Stimulated activated CD4-positive, alpha-beta T cell treated with anti-CD3 and anti-CD28 coated beads, Interleukin-15, amount 100 ng/mL, for 1 hour (primary cell): ENCODE measurements at places on chromosomes 7 and 10.

DNA sequence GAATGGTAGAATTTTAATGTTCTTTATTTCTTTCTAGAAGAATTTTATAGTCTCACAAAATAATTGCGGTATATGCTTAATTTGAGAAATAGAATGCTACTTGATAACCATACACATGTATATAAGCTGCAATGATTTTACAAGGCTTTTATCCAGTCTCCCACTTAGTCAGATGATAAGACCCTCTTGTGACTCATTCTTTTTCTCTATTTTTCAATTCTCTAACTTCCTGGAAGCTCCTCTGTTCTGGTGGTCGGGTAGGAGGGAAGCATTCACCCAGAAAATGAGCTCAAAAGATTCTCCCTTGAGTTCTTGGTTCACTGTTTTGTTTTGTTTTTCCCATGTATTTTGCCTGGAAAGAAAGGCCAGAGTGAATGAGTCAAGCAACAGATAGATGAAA, 546.6 kb downstream of the INHBA start:
- no peak for DNase-seq

- DNase-seq = no peak
These were observed 31.0 kb downstream of the PHYH start for GRCh38 chr10:13268841-13269240.

GRCh38 chr10:75773231-75773780, 341.9 kb downstream of the LRMDA start:
- DNase-seq = no peak

DNA sequence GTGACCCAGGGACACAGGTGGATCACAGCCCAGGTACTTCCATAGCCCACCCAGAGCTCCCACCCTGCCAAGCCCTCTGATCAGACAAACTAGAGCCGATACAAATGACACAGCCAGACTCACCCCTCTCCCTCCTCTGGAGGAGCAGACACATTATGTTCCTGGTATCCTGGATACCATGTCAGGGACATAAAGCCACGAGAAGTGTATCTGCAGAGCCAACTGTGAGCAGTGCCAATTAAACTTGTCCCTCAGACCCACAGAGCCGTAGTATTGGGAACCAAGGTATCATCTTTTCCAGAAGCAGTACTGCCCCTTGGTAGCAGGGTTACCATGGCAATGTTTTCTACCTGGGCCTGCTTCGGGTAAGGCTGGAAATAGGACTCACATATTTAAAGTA, 47.3 kb upstream of the CPXM2 start:
- no peak for DNase-seq

GRCh38 chr10:103720328-103720963, 134.9 kb downstream of the SH3PXD2A start:
- no peak for DNase-seq

DNA sequence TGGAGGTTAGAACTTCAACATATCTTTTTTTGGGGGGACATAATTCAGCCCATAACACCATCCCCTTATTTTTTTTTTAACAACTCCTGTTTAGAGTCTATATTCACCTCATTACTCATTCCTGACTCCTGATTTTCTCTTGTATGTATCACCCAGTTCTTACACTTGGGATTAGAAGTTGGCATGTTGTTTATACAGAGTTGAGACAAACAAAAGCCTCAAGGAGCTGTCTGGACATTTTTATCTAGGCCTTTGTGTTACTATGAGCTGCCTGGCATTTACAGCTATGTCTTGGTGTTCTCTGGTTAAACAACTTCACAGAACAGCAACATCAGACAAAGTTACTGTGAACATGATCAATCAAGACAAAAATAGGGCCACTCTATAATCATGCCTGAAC, 517.5 kb downstream of the KIF20B start:
- no peak for DNase-seq

DNA sequence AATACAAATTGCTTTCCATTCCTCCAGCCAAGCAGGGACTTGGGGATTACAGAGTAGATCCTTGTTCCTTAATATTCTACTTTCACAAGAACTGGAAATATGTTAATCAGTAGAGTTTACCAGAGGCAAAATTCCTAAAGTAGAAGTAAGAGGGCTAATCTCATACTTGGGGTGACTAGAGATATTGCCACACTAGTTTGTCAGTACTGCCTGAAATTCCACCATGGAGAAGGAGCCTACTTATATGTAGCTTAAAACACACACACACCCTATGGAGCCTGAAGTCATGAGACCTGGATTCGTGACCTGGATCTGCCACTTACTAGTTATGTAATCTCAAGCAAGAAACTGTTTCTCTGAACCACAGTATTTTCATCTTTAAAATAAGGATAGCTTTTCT, 33.9 kb downstream of the STRIP2 start:
- DNase-seq = no peak

DNA sequence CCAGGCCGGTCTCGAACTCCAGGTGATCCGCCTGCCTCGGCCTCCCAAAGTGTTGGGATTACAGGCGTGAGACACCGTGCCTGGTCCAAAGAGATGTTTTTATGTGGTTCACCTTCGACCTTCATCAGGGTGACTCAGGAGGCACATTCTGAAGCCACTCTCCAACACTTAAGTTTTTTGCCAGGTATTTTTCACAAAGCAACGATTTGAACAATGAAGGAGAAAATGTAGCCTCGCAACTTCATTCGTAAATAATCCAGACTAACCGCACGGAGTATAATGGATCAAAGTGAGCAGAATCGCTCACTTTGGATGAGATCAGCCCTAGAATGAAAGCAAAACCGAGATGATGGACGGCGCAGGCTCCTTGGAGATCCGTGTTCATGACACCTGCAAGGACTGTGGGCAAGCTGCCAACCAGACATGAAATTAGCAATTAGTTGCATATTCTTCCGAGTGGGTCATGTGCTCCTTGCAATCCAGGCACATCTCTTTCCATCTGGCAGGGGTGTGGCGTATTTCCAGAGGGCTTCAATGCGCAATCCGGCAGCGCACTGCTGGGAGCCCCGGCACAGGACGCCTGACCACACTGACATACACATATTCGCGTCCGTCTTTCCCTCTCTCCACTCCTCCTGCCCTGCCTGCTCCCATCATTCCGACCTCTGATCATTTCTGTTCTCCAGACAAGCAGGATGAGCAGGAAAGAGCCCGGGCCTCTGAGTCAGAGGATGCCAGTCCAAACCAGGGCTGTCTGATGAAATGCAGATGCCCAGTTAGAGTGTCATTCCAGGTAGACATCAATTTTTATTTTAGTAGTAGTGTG, 148.4 kb downstream of the KLF6 start:
- no peak for DNase-seq
